Stromal cell of bone marrow (primary cell): ENCODE measurements at places on chromosomes 16 and 17.

- DNase-seq: peak; percentile 18
Observed at GRCh38 chr17:45852535-45853297, 8.0 kb downstream of the SPPL2C start.

- no peak for DNase-seq
Observed at GRCh38 chr17:36934144-36934691, 3.1 kb upstream of the LHX1 start.

GRCh38 chr16:17696616-17697015, 225.9 kb upstream of the XYLT1 start:
- DNase-seq: no peak

DNA sequence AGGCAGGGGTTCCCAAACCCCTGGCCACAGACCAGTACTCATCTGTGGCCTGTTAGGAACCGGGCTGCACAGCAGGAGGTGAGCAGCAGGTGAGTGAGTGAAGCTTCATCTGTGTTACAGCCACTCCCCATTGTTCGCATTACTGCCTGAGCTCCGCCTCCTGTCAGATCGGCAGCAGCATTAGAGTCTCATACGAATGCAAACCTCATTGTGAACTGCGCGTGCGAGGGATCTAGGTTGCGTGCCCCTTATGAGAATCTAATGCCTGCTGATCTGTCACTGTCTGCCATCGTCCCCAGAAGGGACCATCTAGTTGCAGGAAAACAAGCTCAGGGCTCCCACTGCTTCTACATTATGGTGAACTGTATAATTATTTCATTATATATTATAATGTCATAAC, 25.1 kb upstream of the RMI2 start:
- DNase-seq: no peak

GRCh38 chr17:79777894-79778503, at the start of gene CBX2:
TSS of gene CBX2 (plus strand) at chr17:79778148. CDS start at chr17:79778236, 88 bp downstream.
- peak; percentile 30 for DNase-seq
